Stimulated activated CD4-positive, alpha-beta T cell treated with anti-CD3 and anti-CD28 coated beads, Interleukin-15, amount 100 ng/mL, for 1 hour (primary cell): ENCODE measurements at places on chromosomes 7 and 10.

GRCh38 chr7:130886438-130887135, 152.6 kb upstream of the KLF14 start:
- no peak for DNase-seq

GRCh38 chr7:88431882-88432281, 125.2 kb upstream of the STEAP4 start:
- no peak for DNase-seq

DNA sequence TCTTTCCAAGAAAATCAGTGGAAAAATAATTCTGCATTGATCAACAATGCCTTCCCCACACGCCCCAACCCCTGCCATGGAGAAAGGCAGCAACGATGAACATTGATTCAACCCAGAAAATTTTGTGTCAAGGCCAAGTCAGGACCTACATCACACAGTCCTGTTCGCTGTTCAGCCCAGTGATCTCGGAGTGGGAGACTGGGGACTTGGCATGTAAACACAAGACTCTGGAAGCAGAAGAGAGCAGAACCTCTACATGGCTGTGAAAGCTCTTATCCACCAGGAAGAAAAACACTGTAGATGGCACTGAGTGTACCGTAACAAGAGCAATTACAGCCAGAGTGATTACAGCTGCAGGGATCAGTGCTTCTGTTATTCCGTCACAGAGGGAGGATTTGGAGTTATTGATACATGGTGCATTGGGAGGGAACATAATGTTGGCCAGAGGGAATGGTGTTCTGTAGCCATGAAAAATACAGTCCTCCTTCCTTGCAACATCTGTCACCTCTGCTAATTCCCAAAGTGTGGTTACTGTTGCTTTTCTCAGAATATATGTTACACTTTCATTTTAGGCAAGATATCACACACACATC, 136.6 kb downstream of the IQUB start:
- no peak for DNase-seq

- DNase-seq, result no peak
Observed at GRCh38 chr7:54944179-54944578, 74.6 kb upstream of the EGFR start.

DNA sequence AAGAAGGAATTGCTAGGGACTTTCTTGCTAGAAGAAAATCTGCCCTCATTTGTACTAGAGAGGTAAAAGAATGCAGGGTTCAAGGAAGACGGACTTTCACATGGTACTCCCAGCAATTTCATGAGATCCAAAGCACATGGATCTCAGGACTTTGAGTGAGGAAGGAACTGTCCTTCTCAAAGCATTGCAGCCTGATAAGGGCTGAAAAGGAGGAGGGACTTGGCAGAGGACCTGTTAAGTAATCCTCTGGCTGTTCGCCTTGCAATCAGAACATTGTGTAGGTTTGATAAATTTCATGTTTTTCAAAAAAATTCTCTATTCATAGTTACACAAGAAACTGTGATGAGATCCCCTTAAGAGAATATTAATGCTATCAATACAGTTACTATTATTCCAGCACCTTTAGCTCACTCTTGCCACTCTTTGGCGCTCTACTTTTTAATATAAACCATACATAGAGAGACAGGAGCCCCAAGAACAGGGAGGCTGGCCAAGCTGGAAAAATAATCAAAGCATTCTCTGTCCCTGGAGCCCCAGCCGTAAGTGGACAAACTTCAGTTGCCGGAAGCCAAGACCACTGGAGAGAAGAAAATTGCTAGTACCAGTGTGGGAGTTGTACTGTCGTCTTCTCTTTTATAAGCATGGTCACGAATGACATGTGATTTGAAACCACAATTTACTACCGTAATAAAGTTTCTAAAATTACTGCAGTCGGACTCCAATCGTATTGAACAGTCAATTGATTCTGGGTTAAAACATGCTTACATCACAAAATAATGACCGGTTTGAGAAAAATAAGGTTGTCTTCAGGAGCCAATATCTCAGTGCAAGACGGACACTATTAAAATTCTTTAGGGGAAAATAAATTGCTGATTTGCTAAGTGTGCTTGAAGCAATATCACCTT, 424.4 kb downstream of the SDK1 start:
- DNase-seq, result no peak

DNA sequence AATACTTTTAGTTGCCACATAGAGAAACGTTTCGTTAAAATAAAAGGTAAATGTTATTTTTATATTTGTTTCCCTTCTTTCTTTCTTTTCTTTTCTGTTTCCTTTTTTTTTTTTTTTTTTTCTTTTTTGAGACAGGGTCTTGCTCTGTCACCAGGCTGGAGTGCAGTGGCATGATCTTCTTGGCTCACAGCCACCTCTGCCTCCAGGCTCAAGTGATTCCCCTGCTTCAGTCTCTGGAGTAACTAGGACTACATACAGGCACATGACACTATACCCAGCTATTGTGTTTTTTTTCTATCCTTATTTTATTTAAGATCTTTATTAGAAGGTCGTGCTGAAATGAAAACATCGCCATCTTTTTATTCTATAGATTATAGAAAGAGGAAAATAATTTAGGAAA, 661.8 kb upstream of the MBL2 start:
- no peak for DNase-seq
